EL (cell line): ENCODE measurements at places on chromosomes 1 and 21.

- DNase-seq, result peak; percentile 15
Measured at GRCh38 chr1:22662318-22662717, 9.3 kb downstream of the C1QB start.

- no peak for DNase-seq
Measured at GRCh38 chr1:41791667-41792484, 126.8 kb downstream of the HIVEP3 start.

GRCh38 chr1:66557157-66557556 lies 23.2 kb downstream of the SGIP1 start:
- DNase-seq, result peak; percentile 75

GRCh38 chr1:154157520-154158306 lies 2.8 kb upstream of the NUP210L start:
- no peak for DNase-seq

DNA sequence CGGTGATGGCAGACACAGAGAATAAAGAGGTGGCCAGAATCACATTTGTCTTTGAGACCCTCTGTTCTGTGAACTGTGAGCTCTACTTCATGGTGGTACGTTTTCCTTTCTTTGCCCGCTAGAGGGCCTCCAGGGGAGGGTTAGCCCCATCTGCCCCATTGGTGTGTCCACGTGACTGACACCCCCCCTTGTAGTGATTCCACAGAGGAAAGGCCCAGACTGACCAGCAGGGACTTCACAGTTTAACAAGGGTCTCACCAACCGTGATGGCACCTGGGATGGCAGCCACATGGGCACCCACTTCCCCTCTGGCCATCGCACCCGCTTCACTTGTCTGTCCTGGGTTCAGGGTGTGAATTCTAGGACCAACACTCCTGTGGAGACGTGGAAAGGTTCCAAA lies 22.3 kb upstream of the SARS1 start:
- no peak for DNase-seq

GRCh38 chr21:39047046-39047445 lies 136.2 kb downstream of the PSMG1 start:
- no peak for DNase-seq

DNA sequence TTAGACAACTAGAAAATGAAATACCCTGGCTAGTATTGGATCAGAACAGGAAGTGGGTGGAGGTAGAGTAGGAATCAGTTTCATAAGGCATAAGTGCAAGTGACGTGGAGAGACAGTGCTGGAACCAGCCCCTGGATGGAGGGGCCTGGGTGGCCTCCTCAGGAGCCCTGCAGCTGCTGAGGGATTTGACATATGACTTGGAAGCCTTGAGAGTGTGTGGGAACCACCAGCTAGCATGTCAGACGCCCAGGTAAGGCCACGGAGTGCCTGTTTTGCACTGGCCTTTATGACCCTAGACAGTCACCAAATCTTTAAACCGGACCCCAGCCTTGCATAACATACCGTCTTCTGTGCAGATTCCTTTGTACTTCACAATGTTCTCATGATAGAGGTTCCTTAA lies 94.4 kb downstream of the RAVER2 start:
- no peak for DNase-seq

- no peak for DNase-seq
Measured at GRCh38 chr1:2492091-2492490, 16.0 kb downstream of the PLCH2 start.

GRCh38 chr1:223429821-223430220 lies 36.6 kb downstream of the CCDC185 start:
- peak; percentile 29 for DNase-seq

DNA sequence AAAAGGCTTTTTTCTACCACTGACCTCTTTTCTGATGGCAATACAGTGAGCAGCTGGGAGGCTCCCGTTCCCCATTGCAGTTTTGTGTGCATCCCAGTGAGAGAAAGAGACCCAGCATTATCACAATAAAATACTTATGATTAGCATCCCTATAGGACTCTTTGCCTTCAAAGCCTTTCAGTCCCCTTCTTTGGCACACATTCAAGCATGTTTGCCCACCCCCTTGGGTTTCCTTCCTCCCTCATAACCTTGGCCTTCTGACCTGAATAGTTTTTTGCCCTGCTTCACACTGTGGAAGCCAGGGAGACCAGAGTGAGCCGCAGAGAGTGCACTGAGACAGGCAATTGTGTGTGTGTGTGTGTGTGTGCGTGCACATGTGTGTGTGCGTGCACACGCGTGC lies 13.2 kb upstream of the PLXNA2 start:
- DNase-seq, result no peak

DNA sequence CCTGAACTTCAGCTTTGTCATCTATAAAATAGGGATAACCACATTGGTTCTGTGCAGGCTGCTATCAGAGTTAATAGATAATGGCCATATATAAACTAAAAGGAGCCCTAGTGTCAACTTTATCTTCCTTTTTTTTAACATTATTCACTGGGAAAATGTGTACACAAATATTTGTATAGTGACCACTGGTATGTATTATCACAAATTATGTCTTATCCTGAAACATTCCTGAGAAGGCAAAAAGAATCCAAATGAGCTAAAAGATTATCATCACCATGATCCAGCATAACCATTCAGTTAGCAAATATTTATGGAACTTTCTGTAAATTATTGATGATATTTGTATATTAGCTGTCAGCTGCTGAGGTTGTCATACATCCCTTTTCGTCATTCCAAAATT lies 16.6 kb downstream of the ANGPTL3 start:
- DNase-seq, result peak; percentile 67

DNA sequence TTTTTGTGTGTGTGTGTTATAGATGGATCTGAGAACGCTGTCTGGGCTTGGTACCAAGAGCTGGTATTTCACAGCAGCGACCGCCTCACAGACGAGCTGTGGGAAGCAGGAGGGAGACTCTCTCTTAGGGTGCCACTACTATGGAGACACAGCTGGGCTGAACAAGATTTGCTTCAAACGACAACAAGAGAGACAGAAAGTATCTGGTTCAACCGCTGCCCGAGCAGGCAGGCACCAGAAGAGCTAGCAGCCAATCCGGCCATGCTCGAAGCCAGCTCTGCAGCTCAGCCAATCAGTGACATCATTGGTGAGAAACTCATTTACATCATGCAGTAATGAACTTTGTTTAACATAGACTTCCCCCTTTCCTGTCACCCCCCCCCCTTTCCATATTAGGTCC lies 341.3 kb downstream of the USP25 start:
- peak; percentile 37 for DNase-seq

GRCh38 chr1:10204003-10204642 lies 6.2 kb upstream of the KIF1B start:
- no peak for DNase-seq

GRCh38 chr1:116991918-116992317 lies 9.6 kb upstream of the CD101 start:
- DNase-seq, result no peak

DNA sequence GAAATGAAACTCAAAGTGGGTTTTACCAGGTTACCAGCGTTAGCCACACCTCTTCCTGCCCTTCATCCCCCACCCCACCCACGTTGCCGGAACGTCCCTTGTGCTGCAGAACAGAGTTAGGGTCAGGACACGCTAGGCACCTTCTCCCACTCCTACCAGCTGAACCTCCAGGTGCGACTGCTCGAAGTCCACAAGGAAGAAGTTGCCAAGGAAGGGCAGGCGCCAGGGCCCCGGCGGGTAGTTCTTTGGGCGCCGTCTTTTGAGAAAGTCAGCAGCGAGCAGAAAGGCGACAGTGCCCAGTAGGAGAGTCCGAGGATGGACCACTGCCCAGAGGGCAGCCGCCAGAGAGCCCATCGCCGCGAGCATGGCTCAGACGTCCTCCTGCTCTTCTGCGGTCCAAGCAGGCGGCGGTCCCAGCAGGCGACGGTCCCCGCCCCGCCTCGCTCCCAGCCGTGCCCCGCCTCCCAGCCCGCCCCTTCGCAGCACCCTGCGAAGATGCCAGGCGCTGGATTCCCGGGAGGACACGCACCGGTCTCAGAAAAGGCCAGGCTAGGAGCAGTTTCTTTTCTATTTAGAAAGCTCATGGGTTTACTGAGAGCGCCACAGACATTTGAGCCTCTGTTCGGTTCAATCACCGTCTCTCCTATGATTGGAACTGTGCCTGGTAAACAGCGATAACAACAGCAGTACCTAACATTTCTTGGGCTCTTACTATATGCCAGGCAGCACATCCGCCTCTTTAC lies at the start of gene CYP2J2:
CYP2J2 (minus strand) TSS at position 393 of the 743 bp plus-strand sequence; CDS start at position 366, 27 bp downstream.
- DNase-seq, result peak; percentile 53

DNA sequence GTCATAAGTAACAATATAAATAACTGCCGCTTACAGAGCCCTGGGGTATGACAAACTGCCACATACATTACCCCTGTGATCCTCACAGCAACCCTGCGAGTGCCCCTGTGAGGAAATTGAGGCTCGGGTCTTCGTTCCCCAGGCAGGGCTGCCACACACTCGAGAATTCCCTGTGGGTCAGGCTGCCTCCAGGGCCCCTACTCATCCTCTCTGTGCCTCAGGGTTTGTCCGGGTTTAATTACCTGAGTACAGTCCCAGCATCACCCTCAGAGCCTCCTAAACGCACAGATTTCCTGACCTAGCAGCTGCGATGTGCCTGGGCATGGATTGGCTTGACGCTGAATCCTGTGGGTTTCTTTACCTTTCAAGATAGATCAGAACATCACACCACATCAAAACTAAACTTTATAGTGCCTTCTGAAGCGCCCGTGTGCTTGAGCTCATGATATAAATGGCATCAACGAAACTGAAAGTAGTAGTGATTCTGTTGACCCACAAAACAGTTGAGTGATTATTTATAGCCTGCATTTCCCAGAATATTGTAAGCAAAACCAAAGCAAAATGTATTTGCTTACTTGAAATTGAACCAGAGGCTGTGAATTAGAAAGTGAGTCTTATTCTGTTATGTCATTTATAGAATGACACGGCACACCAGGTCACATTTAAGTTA lies 14.0 kb downstream of the SLC37A1 start:
- DNase-seq, result no peak

GRCh38 chr1:227428803-227429202 lies 110.5 kb upstream of the CDC42BPA start:
- peak; percentile 90 for DNase-seq

DNA sequence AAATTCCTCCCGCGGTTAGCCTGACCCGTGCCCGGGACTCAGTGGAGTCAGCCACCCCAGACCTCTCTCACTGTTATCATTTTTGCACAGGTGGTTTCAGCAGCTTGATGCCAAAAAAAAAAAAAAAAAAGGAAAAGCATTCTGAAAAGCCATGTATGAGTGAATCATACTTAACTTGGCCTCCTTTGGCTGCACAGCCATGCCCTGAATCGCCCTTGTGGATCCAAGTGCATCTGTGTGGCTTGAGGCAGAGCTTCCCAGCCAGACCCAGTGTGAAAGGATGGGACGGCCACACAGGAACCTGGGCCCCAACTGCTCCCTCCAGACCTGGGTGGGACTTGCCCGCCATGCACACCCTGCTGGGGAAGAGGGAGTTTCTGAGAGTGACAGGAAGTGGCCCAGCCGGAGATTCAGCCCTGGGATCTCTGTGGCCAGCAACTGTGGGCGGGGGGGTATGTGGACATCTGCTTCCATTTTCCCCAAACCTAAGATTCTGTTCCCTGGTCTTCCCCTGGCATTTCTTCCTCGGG lies 8.6 kb downstream of the YBEY start:
- DNase-seq, result peak; percentile 56

GRCh38 chr1:9027307-9027706 lies 1.1 kb upstream of the SLC2A7 start:
- DNase-seq, result no peak

DNA sequence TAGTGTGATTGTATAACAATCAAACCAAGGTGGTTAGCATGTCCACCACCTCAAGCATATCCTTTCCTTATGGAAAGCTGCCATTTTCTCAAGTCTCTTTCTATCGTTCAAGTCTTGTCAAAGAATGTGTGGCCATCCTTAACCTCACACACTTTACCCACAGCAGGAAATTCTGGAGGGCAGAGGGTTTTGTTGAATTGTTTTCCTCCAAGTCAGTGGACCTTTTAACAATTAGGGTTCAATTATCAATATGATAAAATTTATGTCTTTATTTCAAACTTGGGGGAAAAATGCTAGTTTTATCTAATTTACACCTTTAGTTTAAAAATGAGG lies 14.2 kb upstream of the PTPRC start:
- DNase-seq, result no peak

- DNase-seq, result no peak
Measured at GRCh38 chr1:200561856-200562214, 58.7 kb downstream of the KIF14 start.

GRCh38 chr1:218711001-218711400 lies 365.9 kb downstream of the TGFB2 start:
- DNase-seq, result peak; percentile 36

GRCh38 chr1:202567738-202568137 lies 142.5 kb downstream of the SYT2 start:
- peak; percentile 70 for DNase-seq

- peak; percentile 62 for DNase-seq
Measured at GRCh38 chr1:12454406-12455391, 163.3 kb downstream of the DHRS3 start.

GRCh38 chr1:64320007-64320406 lies 116.6 kb downstream of the UBE2U start:
- no peak for DNase-seq

DNA sequence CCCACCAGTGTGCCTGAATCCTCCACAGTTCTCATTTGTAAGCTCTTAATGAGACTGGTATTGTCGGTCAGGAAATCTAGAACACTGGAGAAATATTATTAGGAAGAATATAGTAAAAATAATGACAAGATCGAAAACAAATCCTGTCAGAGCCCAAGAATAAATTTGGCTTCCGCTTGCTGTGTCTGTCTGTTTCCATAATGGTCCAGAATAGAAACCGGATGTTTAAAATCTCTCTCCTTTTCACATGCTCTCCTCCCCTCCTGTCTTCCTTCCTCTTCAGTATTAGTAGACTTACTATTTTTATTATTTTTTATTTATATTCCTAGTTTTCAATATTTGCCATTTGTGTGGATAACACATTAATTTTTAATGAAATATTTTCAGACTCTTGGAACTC lies 187.7 kb downstream of the SDCCAG8 start:
- DNase-seq, result no peak

- DNase-seq, result no peak
Measured at GRCh38 chr21:32956061-32956656, 69.6 kb upstream of the OLIG2 start.

- DNase-seq, result no peak
Measured at GRCh38 chr1:42957229-42957879, 1.3 kb downstream of the SLC2A1 start.

- DNase-seq, result peak; percentile 24
Measured at GRCh38 chr1:217747156-217747769, 116.1 kb downstream of the SPATA17 start.
